ENCODE measurements at places on chromosomes 2 and 18.

- DNase-seq: no peak
These were observed 143.2 kb upstream of the SETBP1 start for GRCh38 chr18:44537526-44537925.

DNA sequence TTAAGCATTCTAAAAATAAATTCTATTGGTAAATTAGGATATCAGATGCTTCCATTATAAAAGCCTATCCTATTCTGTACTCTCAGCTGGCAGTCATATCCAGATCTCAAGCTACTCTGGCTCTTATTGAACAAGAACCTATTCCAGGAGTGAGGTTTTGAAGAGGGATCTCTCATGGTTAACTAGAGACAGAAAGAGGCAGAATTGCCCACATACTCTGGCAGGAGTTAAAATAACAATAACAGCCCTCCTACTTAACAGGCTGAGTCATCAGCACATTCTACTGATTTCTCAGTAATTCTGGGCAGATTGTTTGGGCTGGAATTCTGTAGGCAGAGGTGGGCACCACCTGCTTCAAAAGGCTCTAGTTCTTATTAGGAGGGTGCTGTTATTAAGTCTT is 142.0 kb upstream of the UNC80 start:
- no peak for DNase-seq

- DNase-seq: no peak
These were observed 27.2 kb upstream of the GALR1 start for GRCh38 chr18:77222464-77222863.

DNA sequence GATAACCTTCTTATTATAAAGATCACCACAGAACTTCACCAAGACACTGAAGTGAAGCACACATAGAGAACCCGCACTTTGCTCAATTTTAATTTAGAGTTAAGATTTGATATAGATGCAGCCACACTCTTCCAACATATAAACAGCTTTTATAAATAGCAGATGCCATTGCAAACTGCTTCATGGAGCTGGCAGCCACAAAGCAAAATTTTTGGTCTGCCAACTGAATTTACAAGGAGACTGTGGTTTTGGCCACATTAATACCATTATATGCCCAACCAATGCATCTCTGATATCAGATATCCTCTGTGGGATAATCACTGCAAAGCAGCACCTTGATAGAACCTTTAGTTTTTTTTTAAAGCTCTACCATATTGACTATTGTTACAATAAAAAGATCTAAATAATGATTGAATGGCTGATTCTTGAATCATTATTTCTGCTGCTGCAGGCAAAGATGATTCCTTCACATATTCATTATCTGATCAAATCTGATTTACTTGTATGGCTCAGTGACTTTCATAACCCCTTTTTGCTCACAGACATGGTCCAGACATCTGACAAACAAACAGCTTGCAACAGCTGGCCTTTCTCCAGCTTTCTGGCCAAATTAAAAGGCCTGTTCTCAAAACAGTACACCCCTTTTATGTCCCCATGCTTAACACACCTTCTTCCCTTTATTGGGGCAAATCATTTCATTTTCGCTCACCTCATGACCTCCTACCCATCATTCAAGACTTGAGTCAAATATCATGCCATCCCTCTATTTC is 88.4 kb downstream of the METTL4 start:
- DNase-seq: no peak

DNA sequence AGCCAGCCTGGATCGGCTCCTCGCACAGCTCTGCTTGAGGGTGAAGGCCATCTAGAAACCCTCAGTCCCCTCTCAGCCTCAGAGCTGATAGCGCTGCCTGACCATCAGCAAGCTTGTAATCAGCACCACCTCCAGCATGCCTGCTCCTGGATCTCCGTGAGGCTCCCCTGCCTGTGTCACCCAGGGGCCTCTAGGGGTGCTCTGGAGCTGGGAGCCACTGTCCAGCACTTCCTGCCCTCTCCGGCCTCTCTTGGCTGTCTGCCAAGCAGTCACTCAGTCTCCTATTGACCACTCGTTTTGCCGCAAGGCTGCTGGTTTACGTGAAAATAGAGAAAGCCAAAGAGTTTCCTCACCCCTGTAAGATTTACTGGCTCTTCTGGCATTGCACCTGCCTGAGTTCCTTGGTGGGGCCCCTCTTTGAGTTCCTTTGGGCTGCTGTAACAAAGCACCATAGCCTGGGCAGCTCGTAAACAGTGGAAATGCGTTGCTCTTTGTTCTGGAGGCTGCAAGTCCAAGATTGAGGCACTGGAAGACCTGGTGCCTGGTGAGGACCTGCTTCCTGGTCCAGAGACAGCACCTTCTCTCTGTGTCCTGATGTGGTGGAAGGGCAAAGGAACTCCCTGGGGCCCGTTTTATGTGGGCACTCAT is 17.9 kb downstream of the CAPN10 start:
- no peak for DNase-seq
